ENCODE measurements at places on chromosomes 12 and 14.

DNA sequence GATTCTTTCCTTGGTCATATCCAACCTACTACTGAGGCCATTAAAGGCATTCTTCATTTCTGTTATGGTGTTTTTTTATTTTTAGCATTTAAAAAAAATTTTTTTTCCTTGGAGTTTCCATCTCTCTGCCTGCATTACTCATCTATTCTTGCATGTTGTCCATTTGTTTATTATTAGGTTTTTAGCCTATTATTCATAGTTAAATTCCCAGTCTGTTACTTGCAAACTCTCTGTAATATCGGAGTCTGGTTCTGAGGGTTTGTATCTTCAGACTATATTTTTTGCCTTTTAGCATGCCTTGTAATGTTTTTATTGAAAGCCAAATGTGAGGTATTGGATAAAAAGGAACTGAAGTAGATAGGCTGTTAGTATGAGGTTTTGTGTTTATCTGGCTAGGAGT, 284.3 kb downstream of the FUT8 start:
- no peak for DNase-seq

- no peak for DNase-seq
Observed at GRCh38 chr14:22289570-22289969, 299.5 kb downstream of the DAD1 start.

DNA sequence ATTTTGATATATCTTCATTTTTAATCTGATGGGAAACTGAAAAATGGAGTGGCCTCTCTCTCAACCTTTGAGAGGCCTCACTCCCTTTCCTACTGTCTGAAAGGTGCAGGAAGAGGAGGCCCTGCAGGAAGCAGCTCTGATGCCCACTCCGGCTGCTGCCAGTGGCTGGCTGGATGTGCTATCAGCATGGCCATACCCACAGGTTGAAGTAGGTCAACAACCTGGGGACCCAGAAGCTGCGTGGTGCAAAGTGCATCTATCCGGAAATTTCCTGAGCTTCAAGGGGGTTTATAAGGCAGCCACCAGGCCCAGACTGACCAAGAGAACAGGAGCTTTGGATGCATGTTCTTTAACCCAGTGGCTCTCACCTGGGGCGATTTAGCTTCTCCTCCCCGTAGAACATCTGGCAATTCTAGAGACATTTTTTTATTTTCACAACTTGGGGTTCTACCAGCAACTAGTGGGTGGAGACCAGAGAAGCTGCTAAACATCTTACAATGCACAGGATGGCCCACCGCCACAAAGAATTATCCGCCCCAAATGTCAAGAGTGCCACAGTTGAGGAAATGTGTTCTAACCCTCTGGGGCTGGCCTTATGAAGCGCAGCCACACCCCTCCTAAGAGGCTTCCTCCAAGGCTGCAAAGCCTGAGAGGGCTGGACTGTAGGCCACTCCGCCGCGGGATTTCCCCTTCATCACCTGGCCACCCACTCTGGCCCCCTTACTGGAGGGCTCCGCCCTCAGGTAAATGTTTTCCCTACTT, 8.2 kb upstream of the BATF start:
- DNase-seq, result no peak

- DNase-seq, result peak; percentile 69
Observed at GRCh38 chr12:124506145-124506831, 61.1 kb downstream of the NCOR2 start.

DNA sequence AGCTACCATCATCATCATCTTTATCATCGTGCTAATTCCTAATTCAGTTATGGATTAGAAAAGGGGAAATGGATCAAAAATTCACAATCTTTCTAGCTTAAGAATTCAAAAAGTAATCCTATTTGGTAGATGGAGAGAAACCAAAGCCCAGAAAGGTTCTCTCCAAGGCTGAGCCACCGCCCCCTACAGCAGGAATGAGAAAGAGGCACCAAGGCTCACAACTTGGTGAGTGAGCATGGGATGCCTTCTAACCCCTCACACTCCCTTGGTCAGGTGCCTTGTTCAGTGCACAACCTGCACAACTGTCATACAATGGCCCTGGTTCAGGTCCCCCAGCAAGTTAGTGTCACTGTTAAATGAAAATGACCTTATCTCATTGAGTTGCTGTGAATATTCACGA, 171.5 kb downstream of the ANO2 start:
- DNase-seq, result no peak

All from inflammatory macrophage (primary cell).